ENCODE measurements at places on chromosomes 5 and 9. TPM values are rescaled to one million over a fixed set of nuclear protein-coding genes. Genes with fewer than 3 reads are reported as not detected.
A peak's percentile ranks its signal among the peaks of the same experiment; 100 is the strongest.

- peak; percentile 61 for DNase-seq
These were observed 43.6 kb upstream of the SLC30A5 start for GRCh38 chr5:69050214-69050613.

DNA sequence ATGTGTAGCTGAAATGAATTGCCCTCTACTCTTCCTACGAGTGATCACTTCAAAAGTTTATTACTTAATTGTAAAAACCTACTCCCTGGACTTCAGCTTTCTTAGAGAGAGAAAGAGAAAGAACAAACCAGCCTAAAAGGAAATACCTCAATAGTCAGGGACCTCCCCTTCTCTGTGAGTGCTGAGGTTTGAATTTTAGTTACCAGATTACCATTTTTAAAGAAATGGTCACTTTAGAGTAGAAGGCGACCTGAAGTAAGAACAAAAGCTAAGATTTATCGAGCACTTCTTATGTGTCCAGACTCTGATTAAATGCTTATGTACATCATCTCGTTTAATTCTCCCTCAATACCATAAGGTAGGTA lies 11.3 kb downstream of the RAPGEF1 start:
- no peak for DNase-seq

DNA sequence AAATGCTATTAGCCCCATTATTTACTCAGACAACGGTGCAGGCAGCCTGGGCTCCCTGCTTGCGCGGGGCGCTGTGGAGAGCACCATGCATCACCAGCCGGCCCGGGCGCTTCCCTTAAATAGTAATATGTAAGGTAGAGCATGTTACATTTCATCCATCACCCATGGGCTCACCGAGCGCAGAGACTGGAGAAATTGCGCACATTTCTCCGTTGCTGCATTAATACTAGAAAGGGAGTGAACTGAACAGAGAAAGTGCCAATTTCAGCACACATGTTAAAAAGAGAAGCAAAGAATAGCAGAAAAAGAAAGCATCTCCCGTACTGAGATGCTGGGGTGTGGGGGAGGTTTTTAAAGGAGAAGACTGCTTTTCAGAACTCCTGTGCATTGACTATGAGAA lies 400.3 kb downstream of the ZSWIM6 start:
- DNase-seq, result no peak

- no peak for DNase-seq
These were observed 149.1 kb upstream of the VCAN start for GRCh38 chr5:83322273-83322924.

- no peak for DNase-seq
These were observed 16.7 kb upstream of the RNU6ATAC start for GRCh38 chr9:134180786-134181647.

GRCh38 chr5:54288568-54289217 lies 21.7 kb downstream of the ARL15 start:
- no peak for DNase-seq

DNA sequence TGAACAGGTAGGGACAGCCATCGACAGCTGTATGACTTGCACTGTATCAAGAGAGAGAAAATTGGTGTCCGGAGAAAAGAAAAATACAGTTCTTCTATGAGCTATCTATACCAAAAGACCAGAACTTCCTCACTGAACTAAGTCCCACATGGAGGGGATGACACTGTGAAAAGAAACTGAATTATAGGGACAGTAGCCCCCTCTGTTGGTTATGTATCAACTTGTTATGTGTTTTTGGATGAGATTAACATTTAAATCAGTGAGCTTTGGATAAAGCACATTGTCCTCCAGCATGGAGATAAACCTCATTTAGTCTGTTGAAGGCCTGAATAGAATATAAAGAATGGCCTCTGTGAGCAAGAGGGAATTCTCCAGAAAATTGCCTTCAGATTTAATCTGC lies 176.6 kb upstream of the SH3GL2 start:
- no peak for DNase-seq

DNA sequence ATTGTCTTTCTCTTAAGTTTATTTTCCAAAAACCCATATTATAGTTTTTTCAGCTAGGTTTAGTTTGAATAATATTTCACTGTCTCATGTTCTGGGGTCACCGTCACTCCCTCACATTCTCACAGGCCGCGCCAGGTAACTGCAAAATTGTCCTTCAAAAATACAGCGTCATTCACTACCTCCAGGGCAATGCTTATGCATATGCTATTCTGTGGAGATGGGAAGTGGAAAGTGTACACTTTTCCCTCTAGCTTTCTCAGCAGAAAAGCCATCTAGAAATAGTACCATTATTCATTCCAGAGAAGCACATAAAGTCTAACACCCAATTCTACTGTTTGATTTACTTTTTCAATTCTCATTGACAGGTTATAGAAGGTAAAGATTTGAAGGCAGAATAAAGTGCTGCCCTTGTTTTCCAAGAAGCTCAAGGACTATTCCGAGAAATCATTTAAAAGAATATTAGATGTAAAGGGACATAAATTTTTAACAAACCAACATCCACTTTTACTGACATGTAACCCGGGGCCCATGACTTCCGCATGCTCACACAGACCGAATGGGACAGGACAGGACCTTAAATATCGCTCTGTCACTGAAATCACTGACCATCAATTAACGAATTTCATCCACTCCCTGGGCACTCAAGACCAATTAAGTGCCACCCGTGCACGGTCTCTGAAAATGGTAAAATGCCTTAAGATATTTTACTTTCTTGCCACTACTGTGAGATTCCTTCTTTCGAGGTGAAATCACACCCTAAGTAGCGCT lies 720 bp downstream of the NUDT12 start:
- DNase-seq, result peak; percentile 52

DNA sequence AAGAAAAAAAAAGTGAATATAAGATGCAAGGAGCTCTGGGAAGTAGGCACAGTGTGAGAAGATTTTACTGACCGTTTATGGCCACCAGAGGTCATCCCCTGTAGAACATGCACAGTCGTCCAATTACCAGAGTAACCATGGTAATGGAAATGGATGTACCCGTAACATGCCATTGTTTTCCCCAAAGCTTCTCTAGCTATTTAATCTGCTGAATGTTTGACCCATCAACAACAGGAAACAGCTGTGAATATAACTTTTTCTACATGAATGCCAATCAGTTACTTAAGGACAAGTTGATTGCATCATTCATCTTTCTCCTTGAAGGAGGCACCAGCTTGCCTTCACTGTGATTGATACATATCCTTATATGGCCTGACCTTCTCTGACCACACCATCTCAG lies 1967.0 kb upstream of the CDH9 start:
- no peak for DNase-seq

GRCh38 chr5:103305809-103306208 lies 47.2 kb downstream of the MACIR start:
- DNase-seq, result no peak

DNA sequence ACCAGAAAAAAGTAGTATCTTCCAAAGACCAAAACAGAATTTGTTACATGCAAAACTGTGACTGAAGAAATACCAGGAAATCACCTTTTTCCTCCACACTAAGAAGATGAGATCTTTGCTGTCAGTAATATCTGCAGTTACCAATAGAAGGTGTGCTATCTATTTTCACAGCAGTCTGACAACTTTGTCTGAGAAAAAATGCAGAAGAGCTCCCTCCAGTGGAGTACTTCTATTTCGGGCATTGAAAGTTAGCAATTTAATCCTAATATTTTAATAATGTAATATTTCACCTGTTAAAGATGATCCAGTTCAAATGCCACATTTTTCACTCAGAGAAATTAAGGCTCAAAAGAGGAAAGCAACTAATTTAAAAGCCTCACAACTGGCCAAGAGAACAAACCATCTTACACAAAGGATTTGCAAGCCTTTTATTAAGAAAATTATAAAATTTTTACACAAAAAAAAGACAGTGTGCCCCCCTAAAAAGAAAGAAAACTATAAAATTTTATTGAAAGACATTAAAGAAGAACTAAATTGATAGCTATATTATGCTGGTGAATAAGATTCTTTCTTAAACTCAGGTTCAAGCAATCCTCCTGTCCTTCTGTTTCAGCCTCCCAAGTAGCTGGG lies 50.6 kb downstream of the DEPDC1B start:
- DNase-seq, result no peak

GRCh38 chr9:92480291-92480771 lies 2.0 kb downstream of the ASPN start:
- DNase-seq, result no peak

DNA sequence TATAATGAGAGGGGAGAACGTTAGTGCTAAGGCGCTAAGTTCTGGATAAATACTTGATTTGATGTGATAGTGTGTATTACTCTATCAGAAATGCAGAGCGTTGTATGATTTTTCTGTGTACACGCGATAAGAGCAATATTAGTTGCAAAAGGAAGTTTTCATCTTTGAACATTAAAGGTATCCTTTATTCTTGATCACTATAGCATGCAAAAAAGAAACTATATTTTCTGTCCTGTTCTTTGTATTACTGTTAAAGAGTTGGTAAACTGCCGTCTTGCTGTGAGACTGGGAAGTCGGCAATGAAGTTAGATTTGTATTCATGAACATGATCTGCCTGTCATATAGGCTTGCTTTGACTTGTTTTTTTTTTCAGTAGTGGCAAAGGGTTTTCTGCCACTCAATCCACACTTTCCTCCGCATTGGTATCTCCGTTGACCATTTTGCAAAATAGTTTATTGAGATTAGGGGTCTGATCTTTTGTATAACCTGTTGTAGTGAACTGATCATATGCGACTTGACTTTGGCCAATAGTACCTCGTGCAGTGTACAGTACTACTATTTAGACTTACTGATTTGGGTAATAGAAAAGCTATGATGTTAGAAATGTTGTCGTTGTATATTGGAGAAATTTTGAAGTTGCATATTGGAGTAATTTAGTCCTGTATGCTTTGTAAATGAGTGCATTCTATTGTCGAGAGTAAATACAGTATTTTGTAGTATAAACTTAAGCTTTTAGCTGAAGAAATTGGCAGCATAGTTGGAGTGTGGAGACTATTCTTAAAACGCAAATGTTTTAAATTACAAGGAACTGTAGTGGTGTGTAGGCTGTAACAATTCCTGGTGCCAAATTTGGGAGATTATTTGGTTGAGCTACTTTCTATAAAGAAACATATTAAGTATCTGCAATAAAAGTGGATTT lies 1.7 kb downstream of the DENND4C start:
- DNase-seq, result no peak

DNA sequence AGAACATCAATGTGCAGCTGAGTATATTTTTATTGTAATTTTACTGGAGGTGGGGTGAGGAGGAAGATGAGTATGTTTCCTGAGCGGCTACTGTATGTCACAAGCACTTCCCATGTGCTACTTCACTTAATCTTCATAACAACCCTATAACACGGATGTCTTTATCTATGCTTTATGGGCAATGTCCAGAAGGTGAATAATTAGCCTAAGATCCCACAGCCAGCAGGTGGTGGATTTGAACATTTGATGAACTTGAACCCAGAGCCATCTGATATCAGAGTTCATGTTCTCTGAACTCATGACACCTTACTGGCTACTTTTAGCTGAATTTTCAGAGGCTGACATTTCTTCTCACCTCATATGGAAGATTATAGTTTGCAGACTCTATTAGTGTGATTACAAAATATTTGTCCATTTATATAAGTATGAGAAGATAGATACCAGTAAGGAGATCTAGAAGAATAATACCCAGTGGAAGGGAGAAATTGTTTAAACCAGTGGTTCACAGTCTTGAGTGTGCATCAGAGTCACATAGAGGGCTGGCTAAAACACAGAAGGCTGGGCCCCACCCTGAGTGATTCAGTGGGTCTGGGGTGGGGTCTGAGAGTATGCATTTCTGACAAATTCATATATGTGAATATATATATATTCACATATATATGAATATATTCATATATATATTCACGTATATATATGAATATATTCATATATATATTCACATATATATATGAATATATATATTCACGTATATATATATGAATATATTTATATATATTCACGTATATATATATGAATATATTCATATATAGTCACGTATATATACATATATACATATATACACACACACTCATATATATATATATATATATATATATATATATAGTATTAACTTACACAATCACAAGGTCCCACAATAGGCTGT lies 164.4 kb upstream of the NR3C1 start:
- no peak for DNase-seq

DNA sequence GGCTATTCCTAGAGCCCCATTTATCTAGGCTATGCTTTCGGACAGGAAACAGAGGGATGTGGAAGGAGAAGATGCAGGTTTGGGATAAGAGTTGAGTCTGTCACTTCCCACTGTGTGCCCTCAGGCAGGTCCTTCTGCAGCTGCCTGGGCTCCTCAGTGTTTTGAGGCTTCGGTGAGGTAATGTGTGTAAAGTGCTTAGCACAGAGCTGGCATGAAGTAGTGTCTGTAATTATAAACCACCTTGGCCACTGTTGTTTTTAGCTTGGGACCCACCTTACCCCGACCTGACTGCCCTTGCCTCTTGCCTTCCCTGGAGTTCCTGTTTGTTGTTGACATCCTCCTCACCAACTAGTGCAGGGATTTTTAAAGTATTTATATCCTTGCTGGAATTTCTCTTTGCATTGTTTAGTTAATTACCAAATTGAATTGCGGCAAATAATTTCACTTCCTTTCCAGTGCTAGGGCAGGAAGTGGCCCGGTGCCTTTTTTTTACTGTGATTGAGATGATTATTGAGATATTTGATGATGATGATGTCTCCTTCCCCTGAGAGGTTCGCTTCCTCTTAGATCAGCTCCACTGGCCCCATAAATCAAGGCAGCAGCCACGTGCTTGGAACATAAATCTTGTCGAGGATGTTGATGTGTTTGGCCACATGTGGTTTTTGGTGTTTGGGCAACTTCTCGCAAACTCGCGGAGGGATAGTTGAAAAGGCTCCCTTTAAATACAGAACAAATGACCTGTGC lies 38.3 kb upstream of the DAB2IP start:
- DNase-seq, result no peak

The SEMA4D gene
- total RNA-seq, result 21.0 TPM

The RNF14 gene
- total RNA-seq, result 93.1 TPM

The FAM163B gene
- 0.72 TPM for total RNA-seq

The ECSCR gene
- 10.2 TPM for total RNA-seq

The AKNA gene
- total RNA-seq, result 16.3 TPM

The ECM2 gene
- 3.9 TPM for total RNA-seq

The ITK gene
- total RNA-seq, result 1.7 TPM

The IL13 gene
- total RNA-seq, result not detected
